ENCODE measurements at places on chromosomes 3 and 15.

GRCh38 chr15:77643764-77644163, 11.1 kb upstream of the LINGO1 start:
- no peak for ATAC-seq

DNA sequence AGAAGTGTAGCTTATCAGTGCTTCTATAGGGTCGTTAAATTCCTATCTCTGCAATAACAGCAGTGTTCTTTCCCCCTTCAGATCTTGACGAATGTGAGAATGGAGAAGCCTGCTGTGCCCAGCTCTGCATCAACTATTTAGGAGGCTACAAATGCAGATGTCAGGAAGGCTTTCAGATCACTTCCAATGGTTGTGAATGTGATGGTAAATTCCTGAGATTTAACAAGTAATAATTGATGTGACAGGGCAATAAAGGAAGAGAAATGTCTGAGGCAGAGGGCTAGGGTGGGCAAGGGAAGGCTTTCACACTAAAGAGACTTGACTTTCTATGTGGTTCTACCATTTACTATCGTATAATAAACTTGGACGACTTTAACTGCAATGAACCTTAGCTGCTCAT, 711.7 kb upstream of the GOLIM4 start:
- ATAC-seq, result no peak

DNA sequence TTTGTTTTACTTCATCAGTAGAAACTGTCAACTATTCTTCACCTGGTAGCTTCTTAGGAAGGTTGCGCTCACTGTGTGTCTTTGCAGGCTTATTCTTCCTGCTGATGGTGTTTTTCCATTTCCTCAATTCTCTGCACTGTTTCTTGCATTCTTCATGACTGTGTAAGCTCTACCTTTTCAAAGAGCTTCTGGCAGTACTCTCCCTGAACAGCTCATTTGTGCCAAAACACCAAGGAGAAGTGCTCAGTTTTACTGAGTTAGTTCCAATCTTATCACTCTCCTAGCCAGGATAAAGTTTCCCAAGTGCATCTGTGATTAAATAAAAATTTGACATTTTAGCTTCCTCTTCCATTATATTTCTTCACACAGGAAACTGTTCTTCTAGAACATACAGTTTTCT, 339.8 kb downstream of the EPHA3 start:
- no peak for ATAC-seq

GRCh38 chr3:182046166-182046764, 334.5 kb downstream of the SOX2 start:
- ATAC-seq, result no peak

DNA sequence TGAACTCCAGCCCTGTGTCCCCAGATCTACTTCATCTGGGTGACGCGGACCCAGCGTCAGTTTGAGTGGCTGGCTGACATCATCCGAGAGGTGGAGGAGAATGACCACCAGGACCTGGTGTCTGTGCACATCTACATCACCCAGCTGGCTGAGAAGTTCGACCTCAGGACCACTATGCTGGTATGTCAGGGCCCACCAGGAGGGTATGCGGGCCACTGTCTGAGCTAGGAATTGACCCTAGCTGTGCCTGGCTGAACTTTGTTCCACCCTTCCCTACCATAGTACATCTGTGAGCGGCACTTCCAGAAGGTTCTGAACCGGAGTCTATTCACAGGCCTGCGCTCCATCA, 24.3 kb downstream of the SHF start:
- no peak for ATAC-seq

DNA sequence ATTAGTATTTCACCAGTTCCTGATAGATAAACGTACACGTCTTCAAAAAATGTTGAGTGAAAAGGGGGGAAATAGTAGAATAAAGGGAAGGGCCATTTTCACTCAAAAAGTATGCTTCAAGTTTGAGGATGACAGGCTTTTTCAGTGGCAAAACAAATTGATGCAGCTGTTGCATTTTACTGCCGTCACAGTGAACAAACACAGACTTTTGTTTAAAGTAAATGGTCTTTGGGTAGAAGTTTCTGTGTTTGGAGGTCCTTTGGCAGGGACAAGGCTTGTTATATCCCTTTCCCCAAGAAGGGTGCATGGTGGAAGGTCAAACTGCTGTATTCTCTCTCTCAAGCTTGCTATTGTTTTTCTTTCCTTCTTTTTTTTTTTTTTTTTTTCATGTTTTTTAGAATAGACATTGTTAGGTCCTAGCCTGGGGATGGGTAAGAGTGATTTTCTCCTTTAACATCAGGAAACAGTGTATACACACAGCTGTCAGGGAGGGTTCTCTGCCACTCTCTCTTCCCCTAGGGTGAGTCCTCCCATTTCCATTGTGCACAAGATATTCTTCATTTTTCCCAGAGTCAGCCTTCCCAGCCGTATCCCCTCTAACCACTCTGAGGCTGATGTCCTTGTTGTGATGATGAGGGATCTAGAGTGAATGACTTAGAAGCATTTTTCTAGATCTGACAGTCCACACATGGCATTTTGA, 6.6 kb upstream of the SUCNR1 start:
- ATAC-seq, result no peak

DNA sequence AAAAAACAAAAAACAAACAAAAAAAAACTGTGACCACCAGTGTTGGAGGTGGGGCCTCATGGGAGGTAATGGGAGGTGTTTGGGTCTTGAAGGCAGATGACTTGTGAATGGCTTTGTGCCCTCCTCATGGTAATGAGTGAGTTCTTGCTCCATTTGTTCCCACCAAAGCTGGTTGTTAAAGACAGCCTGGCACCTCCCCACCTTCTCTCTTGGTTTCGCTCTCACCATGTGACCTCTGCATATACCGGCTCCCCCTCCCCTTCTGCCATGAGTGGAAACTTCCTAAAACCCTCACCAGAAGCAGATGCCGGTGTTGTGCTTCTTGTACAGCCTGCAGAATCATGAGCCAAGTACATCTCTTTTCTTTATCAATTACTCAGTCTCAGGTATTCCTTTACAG, 61.5 kb upstream of the ATP11B start:
- no peak for ATAC-seq

DNA sequence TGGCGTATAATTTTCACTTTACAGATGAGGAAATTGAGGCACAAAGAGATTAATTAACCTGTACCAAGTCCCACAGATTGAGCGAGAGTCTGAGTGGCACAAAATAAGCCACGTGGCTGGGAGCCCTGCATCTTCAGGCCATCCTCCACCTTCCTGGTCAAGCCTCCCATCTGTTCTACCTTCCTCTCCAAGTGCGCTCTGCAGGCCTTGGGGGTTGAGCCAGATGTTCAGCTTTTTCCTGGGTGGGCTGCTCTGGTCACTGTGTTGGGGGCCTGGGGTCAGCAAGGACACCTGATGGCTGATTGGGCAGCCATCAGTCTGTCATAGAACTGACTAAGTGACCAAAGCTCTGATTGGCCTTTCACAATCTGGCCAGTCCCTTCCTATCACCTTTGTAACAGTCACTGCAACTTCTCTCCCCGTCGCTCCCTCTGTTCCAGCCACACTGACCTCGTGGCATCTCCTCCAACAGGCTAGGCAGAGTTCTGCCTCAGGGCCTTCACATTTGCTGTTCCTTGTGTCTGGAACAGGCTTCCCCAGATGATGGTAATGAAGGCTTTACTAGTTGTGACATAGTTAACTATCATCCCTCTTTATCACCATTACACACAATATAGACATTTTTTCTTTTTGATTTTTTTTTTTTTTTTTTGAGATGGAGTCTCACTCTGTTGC, 46.8 kb downstream of the SCN5A start:
- ATAC-seq, result no peak

DNA sequence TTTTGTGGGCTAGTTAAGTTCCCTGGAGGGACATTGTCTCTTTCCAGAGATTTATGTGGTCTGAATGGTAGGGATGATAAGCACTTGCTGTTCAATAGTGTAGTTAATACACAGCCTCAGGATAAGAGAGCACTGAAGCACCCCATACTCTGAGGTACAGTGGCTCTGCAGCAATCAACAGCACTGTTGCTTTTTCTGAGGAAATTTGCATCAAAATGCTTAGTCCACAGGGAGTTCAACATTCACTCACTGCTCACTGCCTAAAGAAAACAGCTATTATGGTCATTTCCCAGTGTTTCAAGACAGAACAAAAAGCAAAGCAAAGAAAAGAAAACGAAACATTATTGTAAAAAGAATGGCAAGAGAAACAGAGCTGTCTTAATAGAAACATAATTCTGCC, 441.9 kb downstream of the PLOD2 start:
- ATAC-seq, result no peak

- no peak for ATAC-seq
These were observed 9.9 kb upstream of the ZBED2 start for GRCh38 chr3:111605018-111605417.

DNA sequence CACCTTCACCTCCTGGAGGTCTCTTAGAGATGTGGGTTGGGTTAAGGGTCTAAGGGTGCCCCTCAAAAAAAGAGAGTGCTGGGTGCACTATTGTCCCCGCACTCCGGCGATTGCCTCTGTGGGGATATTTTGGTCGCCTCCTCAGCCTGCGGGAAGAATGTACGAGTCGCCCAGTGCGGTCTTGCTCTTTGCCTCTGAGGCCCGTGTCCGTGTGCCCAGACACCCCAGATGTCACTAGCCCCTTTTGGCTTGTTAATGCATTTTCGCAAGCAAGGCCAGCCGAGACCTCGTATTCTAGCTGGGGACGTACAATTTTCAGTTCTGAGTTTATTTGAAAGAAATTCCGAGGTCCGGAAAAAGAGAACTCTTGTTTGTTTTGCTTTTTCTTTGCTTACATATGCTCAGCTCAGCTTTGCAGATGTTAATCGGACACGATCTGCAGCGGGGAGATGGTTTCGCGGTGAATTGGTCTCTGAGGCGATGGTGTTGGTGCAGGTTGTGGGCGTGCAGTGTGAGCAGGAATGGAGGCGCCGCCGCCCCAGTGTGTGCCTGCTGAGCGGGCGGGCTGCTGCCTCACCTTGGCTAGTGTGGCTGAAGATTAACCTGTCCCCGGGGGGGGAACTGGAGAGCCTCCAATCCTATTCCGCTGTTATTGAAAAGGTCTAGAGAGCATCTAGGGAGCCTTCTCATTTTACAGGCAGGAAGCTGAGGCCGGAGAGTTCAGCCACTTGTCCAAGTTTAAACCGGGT, 1.4 kb downstream of the ST6GAL1 start:
- peak; percentile 61 for ATAC-seq

GRCh38 chr3:37477275-37477674, 302.9 kb upstream of the LRRFIP2 start:
- ATAC-seq, result no peak

DNA sequence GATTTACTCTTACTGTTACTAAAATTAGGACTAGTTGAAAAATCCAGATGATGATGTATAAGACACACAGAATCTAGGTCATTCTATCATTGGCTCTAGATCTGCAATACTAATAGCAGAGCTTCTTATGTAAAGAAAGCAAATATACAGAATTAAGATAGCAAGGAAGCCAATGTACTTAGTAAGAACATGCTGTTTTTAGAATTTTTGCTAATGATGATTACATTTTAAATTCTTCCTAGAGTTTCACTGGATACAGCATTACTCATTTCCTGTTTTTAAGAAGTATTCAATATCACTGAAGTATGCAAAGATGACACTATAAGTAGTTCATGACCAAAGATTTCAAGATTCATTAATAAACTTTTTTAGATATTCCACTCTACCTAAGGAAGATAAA, 60.7 kb downstream of the CFAP20DC start:
- no peak for ATAC-seq

- ATAC-seq, result no peak
These were observed 487 bp upstream of the HES1 start for GRCh38 chr3:194135516-194135805.

DNA sequence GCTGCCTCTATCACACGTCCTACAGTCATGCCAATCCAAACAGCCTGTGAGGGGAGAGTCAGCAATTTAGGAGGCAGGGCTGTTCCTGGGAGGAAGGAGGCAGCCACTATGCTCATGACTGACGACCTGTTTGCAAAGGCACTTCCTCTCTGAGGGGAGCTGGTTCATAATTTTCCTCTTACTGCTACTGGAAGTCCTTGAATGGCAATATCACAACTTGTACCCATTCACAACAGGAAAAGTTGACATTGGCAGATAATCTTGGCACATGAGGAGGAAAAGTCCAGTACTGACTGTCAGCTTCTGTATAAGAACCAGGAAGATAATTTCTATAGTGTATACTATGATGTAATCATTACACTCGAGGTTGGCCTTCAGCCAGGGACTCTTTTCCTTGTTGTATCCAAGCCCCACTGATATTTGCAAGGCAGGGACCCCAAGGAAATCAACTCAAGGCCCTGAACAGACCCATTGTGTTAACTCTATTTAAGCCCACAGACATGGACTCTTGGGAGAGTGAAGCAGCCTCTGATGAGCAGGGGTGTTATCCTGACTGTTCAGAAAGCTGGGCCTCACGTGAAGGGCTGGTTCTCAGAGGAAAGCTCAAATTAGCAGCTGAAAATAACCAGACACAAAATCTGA, 267.3 kb upstream of the ADAMTS9 start:
- no peak for ATAC-seq

GRCh38 chr15:32852771-32853170, 135.0 kb downstream of the GREM1 start:
- ATAC-seq, result no peak

GRCh38 chr3:128145279-128145678, 8.0 kb upstream of the EEFSEC start:
- ATAC-seq, result no peak

- ATAC-seq, result peak; percentile 68
These were observed 24.2 kb downstream of the ABHD2 start for GRCh38 chr15:89112341-89112971.

DNA sequence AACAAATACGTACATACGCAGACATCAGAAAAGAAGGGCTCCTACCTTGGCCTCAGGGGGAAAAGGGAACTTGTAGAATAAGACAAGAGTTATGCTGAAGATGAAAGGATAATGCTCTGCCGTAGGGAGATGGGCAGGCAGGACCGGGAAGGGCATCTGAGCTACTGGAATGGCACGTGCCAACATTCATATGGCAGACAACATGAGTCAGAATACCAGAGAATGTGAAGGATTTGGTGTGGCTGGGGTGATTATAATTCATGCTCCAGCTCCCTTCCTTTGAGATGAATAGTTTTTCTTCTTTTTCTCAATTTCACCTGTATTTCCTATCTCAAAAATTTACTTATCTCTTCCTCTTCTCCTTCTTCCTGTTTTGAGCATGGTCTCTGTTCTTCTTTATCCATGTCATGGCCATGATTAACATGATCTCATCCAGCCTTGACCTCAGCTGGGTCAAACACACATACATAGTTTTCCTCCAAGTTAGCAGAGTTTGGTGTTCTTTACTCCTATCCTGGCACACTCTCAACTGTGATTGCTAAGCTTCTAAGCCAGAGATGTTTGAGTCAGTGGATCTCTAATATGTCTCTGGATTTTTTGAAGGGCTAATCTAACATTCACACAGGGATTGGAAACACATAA, 507.0 kb downstream of the FOXP1 start:
- ATAC-seq, result no peak

- no peak for ATAC-seq
These were observed 1.3 kb downstream of the STT3B start for GRCh38 chr3:31534065-31534425.

DNA sequence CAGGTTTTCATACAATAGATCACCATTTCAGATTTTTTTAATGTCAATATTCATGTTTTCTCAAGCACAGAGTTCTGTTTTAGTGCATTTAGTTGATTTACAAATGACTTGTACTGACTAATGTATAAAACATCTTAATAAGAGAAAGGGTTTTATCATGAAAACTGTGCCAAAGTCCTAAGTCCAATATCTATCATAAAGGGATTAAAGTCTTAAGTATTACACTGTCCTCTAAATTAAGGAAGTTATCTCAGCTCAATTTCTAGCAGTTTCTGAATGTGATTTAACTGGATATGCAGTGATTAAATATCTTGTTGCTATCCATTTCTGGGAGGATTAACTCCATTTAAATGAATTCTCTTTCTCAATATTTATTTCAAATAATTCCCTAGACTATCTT, 381.1 kb upstream of the CNTN4 start:
- no peak for ATAC-seq

GRCh38 chr15:42286445-42287029, 13.3 kb upstream of the TMEM87A start:
- ATAC-seq, result no peak

All from stimulated activated memory B cell treated with anti-CD40 and anti-IgM and Interleukin-4, amounts not matched to agents 10 μg/mL and 1 μg/mL and 100 μg/mL, for 72 hours (primary cell).